ENCODE measurements at places on chromosomes 3 and 15.

- DNase-seq = no peak
These were observed 577.3 kb upstream of the ZNF717 start for GRCh38 chr3:76362643-76363042.

GRCh38 chr3:86930181-86930580 lies 60.8 kb downstream of the VGLL3 start:
- no peak for DNase-seq

DNA sequence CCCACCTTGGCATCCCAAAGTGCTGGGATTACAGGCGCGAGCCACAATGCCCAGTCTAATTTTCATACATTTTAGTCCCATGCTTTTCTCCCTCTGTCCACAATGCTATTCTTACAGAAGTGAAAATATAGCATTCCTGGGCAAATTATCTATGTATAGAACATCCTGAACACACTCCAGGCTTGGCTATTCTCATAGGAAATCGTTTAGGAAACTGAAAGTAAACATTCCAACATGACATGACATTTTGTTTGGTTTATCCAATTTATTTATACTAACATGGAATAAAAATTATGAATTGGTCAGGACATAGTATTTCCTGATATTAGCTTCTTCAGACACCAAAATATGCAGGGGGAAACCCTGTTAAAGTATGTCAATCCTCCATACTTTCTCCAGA lies 52.6 kb downstream of the SYNM start:
- DNase-seq = no peak

GRCh38 chr3:114365909-114366308 lies 72.1 kb downstream of the TIGIT start:
- no peak for DNase-seq

DNA sequence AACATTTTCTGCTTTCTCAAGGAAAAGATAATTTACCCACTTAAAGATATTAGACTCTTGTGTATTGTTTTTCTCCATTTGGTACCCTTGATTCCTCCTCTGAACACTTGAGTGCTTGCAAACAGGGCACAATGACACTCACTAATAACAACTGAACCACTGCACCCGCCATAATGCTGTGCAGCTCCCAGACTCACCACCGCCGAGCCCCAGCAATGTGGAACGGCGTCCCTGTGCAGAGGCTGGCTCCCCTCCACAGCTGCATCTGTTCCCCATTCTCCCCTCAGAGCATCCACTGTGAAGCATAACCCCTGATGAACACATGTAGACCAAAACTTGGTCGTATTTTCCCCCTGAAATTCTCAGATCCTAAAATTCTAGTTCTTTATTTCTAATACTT lies 276.2 kb upstream of the PLSCR5 start:
- no peak for DNase-seq

GRCh38 chr3:100257586-100257985 lies 3.2 kb upstream of the TBC1D23 start:
- no peak for DNase-seq

GRCh38 chr3:107660306-107660976 lies 137.7 kb downstream of the BBX start:
- DNase-seq = no peak

GRCh38 chr3:14902719-14903118 lies 44.7 kb upstream of the NR2C2 start:
- DNase-seq = no peak

GRCh38 chr3:132236701-132237651 lies 80.2 kb upstream of the ACP3 start:
- DNase-seq = no peak

GRCh38 chr3:196502775-196503195 lies 783 bp downstream of the RNF168 start:
- DNase-seq = peak; percentile 67

DNA sequence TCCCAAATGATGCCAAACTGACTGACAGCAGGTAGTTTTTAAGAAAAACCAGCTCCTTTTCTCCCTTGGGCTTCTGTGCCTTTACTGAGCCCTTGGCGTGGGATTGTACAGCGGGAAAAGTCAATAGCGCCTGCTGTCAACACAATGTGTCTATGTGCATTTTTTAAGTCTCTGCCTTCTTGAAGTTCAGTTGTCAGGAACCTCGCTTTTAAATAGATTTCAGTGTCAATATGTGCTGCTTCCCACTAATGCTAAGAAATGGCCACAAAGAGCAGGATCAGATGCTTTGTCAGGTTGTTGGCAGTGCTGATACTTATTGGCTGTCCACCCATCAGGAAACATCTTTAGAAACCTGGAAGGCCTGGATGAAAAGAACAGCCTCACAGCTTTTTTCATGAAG lies 424.4 kb downstream of the C3orf38 start:
- no peak for DNase-seq

DNA sequence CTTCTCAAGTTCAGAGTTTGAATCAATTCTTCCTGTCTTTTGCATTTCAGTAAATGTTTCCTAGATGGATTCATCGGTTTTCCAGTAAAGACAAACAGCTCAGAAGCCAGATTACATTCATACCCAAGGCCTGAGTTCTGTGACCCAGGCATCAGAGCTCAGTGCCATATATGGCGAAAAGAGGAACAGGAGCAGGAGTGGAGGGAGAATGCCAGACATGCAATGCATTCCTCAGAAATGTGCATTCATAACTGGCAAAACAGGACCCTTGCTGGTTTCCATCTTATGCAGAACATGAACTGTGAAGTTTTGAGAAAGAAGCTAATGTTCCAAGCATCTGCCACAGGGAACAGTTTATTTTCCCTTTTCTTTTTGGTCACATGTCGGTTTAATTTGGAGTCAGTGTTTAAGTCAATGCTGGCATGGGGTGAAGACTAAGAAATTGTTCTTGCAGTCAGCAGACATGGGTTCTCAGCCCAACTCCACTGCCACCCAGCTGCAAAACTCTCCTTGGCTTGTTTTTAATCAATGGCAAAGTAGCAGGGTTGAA lies 116.5 kb downstream of the LPP start:
- DNase-seq = no peak

DNA sequence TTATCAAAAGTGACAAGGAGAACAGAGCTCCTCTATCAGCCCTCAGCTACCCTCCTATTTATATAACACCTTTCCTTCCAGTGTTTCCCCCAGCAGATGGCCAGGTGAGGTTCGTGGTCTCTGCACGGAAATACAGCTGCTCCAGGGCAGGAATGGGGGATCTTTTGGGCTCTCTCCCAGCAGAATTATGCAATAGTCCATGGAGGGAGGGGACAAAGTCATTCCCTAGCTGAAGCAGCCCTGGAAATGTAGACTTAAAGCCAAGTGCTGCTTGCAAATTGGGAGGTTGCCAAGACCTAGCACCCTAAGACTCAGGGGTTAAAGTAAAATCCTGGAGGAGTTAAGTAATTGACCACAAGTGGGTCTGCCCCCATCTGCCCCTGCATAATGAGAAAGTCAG lies 256.3 kb downstream of the LRTM1 start:
- no peak for DNase-seq

GRCh38 chr3:140453750-140454149 lies 224.1 kb upstream of the TRIM42 start:
- DNase-seq = no peak

DNA sequence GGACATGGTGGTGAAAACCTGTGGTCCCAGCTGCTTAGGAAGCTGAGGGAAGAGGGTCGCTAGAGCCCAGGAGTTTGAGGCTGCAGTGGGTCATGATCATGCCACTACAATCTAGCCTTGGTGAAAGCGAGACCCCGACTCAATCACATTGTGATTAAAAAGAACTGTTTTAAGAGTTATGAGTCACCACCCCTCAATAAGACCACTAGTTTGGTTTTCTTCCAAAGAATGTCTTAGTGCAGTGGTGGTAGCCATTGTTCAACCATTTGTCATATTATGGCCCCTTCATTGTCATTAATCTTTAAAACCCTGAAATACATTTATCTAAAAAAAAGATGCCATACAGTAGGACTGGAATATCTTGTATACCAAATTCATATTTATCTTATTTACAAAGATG lies 48.8 kb downstream of the BLM start:
- no peak for DNase-seq

- no peak for DNase-seq
These were observed 6.8 kb downstream of the FYCO1 start for GRCh38 chr3:45988804-45989203.

DNA sequence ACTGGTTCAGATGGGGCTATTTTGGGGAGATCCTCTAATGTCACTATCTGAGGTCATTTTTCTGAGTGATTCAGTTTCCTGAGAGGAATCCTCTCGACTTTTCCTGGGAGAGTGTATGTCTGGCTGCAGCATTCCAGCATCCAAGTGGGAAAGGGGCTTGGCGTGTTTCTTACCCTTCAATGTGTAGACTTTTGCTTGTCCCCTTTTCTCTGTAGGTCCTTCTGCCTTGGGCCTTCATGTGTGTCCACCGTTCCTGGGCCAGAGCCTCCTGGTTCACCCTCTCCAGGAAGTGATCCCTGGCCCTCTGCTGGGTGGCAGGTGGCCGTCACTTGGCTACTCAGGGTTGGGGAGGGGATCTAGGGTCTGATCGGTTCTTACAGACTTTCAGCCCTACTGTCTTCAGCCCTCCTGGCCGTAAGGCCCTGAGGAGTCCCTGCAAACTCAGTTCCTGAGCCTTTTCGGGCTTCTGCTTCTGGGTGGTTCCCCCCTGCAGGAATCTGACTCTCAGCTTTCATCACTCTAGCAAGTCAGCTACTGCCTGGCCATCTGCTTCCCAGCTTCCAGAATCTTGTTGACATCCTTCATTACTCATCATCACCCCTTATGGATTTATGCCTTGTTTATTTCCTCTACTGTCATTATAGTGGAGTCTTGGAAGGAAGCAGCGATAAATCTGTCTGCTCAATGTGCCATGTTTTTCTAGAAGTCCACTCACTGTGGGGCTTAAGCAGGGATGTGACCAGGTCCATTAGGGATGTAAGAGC lies 36.5 kb downstream of the GOLGA6L10 start:
- no peak for DNase-seq

GRCh38 chr3:197466586-197467399 lies 89.0 kb downstream of the BDH1 start:
- no peak for DNase-seq

GRCh38 chr3:116033516-116033915 lies 410.2 kb downstream of the GAP43 start:
- DNase-seq = no peak

DNA sequence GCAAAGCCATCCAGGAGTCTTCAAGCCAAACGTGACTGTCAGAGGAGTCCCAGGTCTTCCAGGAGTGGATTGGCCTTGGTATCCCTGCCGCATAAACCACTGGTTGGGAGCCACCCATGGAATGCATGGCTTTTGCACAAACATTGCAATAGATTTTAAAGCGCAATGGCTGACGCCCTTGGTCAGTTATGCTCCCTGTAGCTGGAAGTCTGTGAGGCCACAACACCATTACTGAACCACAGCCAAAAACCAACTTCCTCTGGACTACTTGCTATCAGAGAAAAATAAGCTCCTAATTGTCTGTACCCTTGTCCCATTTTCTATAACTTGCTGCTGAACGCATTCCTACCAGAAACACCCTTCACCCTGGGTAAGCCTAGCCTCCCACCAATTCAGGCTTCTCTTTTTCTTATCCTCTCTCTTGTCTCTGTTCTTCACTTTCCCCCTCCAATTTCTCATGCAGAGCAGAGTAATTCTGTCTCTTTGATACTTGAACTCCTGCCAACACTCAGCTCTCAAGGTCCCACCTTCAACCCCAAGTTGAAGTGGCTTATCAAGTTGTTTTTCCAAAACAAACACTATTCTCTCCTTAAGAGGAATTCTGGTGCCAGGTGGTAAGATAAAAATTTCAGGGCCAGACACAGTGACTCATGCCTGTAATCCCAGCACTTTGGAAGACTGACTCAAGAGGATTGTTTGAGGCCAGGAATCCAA lies 176.4 kb upstream of the UBE2E1 start:
- DNase-seq = no peak

DNA sequence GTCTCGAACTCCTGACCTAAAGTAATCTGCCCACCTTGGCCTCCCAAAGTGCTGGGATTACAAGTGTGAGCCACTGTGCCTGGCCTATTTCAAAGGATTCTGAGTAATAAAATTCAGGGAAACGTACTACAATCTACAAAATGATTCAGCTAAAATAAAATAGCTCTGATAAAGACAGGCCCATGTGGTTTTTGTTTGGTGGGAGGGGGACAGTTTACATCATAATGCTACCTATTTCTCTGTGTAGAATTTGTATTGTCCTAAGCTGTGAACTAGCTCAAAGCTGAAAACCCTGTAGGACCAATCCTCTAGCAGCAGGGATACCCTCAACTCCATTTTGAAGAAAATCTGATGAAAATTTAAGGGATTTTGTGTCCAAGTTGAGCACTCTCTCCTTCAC lies 25.8 kb downstream of the CDV3 start:
- no peak for DNase-seq

- DNase-seq = no peak
These were observed 387.8 kb downstream of the LSAMP start for GRCh38 chr3:116057400-116058006.

DNA sequence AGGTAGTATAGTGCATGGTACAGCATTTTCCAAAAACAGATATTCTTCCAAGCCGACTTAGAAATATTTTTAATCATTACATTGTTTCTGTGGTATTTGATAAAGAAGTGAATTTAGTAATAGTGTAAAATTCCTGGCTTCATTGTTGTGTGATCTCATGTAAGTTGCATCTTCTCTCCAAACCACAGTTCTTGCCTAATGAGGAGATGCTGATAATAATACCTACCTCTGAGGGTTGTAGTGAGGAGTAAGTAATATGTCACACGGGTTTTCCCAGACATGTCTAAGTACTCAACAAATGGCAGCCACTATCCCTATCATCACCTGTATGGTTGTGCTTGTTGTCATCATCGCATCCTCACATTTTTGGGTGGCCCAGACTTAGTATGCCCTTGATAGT lies 167.3 kb downstream of the SLCO3A1 start:
- DNase-seq = no peak

- DNase-seq = no peak
These were observed 28.6 kb downstream of the TRAK1 start for GRCh38 chr3:42119561-42120355.

DNA sequence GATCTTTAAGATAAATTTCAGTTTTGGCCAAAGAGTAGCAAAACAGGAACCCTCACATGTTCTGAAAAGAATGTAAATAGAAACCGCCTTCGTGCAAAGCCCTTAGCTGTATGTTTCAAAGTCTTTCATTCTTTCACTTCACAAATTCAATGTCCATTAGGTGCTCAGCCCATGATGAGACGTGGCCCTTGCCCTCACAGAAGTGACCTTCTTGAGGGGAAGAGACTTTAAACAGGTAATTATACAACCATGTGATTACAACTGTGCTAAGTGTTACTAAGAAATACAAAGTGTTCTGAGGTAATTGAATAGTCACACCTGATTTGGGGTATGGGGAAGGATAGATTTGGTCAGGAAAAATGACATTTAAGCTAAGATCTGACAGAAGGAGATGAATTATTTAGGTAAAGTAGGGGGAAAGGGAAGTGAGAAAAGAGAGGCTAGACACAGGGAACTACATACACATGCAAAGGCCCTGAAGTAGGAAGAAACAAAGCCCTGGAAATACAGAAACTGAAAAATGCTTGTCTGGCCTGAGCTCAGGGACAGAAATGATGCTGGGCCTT lies 19.6 kb downstream of the HSPBAP1 start:
- no peak for DNase-seq

DNA sequence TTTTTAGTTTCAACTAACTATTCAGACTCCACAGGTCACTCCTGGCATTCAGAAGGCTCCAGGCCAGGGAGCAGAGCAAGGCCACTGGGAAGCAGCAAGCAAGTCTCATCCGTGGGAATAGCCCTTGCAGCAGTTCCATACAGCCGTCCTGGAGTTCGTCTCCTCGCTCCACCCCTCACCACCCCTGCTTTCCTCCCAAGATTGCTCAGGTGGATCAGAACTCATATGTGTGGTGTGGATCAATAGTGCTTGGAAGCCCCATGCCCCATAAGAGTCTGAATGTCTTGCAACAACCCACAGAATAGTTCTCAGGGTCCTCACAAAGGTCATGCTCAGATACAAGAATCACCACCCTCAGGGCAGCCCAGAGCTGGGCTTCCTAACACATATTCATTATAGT lies 44.5 kb downstream of the SUSD5 start:
- DNase-seq = no peak
